NCI-H1417 treated with DMSO at 0.1 percent for 48 hours (cell line): ENCODE measurements at places on chromosomes 1 and 21.

DNA sequence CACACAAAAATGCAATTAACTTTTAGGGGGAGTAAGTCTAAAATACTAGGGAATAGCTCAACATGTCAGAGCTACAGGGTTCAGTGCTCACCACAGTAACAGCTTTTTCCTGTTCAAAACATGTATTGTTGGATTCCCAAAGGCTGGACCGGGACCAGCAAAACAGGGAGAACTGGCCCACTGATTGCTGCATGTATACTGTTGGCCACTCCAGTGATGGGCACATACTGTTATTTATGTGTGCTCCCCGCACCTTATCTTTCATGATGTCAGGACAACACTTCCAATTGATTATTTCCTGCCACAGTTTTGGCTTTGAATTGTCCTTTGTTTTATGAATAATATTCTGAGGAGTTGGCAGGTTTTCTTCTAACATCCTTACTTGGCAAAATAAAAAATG lies 50.7 kb downstream of the HMGB4 start:
- no peak for DNase-seq

- DNase-seq: no peak
Measured at GRCh38 chr21:41945982-41946381, 7.8 kb downstream of the C2CD2 start.

GRCh38 chr1:12148958-12149790 lies 17.6 kb upstream of the TNFRSF1B start:
- DNase-seq: no peak

DNA sequence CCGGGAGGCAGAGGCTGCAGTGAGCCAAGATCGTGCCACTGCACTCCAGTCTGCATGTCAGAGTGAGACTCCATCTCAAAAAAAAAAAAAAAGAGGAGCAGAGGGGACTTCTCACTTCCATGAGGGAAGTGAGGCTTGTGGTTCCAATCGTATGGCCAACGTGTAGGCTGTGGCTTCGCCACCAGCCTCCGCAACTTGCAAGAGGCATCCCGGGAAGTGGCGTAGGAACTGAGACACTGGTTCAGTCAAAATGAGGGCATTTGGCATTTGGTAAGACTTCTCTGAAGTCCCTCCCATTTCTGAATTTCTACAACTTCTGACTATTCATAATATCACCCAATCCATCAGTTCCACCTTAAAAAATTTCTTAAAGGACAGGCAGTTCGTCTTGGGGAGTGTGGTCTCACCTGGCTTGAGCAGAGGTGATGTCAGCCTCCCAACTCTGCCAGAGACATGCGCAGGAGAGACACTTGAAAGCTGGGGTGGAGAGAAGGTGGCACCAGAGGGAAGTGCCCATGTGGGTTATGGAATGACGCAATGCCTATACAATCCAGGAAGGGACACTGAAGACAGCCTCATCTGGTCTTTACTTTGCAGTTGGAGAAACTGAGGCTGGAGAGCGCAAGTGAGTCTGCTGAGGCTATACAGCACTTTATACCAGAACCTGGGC lies 17.2 kb downstream of the KAZN start:
- DNase-seq: no peak

DNA sequence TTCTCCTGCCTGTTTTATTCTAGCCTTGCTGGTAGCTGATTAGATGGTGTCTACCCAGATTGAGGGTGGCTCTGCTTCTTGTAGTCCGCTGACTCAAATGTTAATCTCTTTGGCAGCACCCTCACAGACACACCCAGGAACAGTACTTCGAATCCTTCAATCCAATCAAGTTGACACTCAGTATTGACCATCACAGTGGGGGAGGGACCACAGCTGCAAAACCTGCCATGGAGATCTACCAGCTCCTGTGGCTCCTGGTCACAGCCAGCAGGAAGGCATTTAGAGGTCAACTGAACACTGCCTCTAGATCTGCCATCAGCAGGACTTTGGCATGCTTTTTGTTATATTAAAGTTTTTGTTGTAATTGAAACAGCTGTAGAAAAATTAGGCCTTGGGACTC lies 146.9 kb downstream of the RWDD3 start:
- DNase-seq: no peak

GRCh38 chr21:37391666-37392065 lies 25.1 kb downstream of the DYRK1A start:
- no peak for DNase-seq

DNA sequence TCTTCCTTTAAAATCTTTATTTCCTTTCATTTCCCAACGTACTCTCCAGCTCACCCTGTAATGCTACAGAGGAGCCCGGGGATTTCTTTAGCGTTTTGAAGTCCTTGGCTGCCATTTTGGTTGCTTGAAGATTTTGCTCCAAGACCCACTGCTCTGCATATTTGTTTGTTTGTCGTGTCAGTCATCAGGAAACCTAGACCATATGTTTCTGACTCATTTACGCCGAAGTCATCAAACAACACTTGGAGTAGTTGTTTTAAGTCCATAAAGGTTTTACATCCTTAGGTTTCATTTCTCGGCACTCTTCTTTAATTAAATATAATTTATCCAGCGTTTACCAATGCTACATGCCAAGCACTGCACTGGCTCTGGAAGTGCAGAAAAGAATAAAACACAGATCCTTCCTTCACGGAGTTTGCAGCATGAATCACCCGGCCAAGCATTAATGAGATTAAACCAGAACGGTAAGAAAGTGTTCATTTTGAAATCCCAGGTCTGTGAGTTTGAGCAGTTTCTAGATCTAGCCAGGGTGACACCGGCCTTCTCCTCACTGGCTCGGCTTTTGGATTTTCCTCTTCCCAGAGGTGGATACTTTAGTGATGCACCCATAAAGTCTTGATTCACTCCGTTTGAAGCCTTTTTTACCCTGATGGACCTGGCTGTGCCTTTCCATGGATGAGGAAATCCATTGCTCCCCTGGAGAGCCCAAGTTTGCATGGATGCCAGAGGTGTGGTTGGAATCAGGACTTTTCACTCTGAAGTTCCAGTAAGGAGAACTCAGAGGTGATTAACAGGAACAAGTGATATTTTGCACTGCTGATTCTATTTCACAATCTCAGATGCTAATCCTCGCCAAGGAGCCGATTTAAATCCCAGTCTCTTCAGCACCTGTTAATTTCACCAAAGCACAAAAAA lies 109.3 kb downstream of the KAZN start:
- DNase-seq: no peak

- DNase-seq: no peak
Measured at GRCh38 chr1:195345149-195345548, 1263.1 kb downstream of the KCNT2 start.

- no peak for DNase-seq
Measured at GRCh38 chr1:47664356-47664755, 226.5 kb downstream of the FOXD2 start.
